Lung (tissue), 17 donors: ENCODE measurements at places on chromosomes 5 and 9. TPM values are rescaled to one million over a fixed set of nuclear protein-coding genes. Genes with fewer than 3 reads are reported as not detected.
A peak's percentile ranks its signal among the peaks of the same experiment; 100 is the strongest.

SPATA6L gene
- total RNA-seq, result 18.2 TPM

GRCh38 chr5:31845361-31845760 is 206.4 kb downstream of the PDZD2 start:
- no peak for DNase-seq

DNA sequence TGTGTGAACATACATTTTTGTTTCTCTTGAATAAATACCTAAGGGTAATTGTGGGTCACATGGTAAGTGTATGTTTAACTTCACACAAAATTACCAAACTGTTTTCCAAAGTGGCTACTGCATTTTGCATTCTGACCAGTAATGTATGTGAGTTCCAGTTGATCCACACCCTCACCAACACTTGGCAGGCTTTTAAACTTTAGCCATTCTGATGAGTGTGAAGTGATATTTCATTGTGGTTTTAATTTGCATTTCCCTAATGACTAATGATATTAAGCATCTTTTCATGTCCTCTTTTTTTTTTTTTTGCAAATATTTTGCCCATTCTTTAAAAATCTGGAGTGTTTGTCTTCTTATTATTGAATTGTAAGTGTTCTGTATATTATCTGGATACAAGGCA is 53.5 kb upstream of the MAST4 start:
- no peak for DNase-seq

- DNase-seq, result no peak
Observed at GRCh38 chr9:108668191-108668937, 187.4 kb downstream of the ACTL7B start.

- no peak for DNase-seq
Observed at GRCh38 chr5:96331210-96331609, 101.8 kb downstream of the PCSK1 start.

ECPAS gene
- total RNA-seq, result 93.2 TPM

- DNase-seq, result no peak
Observed at GRCh38 chr5:145775893-145776444, 59.2 kb downstream of the PRELID2 start.

PCDHB10 gene
- total RNA-seq, result 1.9 TPM

FAM200C gene
- total RNA-seq, result 12.3 TPM

- DNase-seq, result no peak
Observed at GRCh38 chr5:16493261-16493660, 27.7 kb upstream of the ZNF622 start.

DNA sequence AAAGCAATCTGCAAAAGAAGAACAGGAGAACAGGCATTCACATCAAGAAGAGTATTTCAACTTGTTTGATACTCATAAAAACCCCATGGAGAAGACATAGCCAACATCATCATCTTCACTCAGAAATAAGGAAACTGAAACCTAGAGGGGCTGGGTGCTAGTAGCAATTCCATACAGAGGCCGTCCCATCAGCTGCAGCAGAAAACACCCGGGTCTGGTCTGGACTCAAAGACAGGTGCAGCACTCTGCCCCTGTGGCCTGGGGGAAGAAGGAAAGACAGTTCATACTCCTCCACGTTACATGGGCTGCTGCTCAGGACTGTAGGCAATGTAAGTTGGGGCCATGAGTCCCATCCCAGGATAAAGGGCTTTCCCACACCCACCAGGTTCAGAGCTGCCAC is 11.6 kb downstream of the GZMA start:
- no peak for DNase-seq

IL5 gene
- not detected for total RNA-seq

- peak; percentile 64 for DNase-seq
Observed at GRCh38 chr9:137296670-137297664, 5.1 kb downstream of the NRARP start.

DNA sequence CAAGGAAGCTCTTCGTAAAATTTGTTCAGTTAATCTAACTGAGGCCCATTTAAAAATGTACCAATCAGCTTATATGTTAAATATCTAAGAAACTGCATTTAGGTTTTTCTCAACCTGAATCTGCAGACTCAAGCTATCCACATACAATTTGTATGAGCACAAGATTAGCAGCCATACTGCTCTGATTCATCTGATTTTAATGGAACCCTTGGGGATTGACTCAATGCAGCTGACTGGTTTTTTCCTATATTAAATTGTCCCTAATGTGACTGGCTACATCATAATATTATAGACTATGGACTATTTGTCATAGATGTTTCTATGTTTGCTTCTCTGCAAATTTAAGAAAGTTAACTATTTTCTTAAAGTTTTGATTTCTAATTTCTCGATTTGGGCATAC is 451.0 kb upstream of the TUSC1 start:
- DNase-seq, result no peak

- peak; percentile 40 for DNase-seq
Observed at GRCh38 chr9:95250462-95251221, 66.9 kb downstream of the FANCC start.

- peak; percentile 77 for DNase-seq
Observed at GRCh38 chr9:83708515-83709158, 879 bp upstream of the UBQLN1 start.

KCNMB1 gene
- 5.2 TPM for total RNA-seq

DNA sequence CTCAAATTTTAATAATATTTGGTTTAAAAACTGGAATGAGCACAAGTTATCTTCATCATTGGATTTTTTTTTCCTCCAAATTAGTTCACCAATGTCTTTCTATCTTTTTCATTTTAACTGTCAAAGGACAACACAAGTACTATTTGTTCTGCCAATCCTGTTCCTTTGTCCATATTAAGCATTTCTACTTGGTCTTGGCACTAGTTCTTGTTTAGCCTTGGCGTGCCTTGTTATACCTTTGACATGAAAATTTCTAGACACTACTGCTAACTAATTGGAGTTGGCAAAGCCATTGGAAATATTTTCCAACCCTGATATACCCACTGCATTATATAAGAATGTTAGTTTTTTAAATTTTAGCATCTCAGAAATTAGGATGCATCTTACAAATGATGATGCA is 3.8 kb downstream of the SPINK6 start:
- DNase-seq, result no peak

DNA sequence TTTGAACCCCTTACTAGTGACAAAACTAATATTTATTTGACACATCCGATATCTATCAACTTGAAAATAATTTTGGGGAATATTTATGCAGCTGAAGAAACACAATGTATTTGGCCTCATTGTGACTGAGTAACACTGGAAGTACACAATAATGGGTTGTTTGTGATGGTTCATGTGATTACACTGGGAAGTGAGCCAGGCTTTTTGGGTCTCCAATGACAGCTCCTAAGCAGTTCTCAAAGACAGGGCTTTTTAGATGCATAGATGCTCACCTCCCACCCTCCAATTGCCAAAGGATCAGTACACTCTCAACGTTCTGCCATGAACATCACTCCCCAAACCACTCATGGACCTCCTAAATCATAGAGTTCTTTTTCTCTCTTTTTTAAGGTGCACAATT is 170.0 kb downstream of the SLC24A2 start:
- peak; percentile 7 for DNase-seq

SPATA31A3 gene
- not detected for total RNA-seq

GRCh38 chr9:73073337-73074175 is 78.1 kb upstream of the ANXA1 start:
- DNase-seq, result no peak

PCDHGA1 gene
- total RNA-seq, result 0.71 TPM

- no peak for DNase-seq
Observed at GRCh38 chr5:172451771-172452197, 2.5 kb downstream of the SH3PXD2B start.

GRCh38 chr9:114050226-114050568 is 27.9 kb downstream of the AMBP start:
- no peak for DNase-seq

- DNase-seq, result no peak
Observed at GRCh38 chr9:131107760-131108159, 11.4 kb downstream of the AIF1L start.

ACOT12 gene
- not detected for total RNA-seq

GRCh38 chr5:15852217-15852616 is 327.4 kb downstream of the MARCHF11 start:
- DNase-seq, result no peak
